ENCODE measurements at places on chromosomes 1 and 21.
A peak's percentile ranks its signal among the peaks of the same experiment; 100 is the strongest.

DNA sequence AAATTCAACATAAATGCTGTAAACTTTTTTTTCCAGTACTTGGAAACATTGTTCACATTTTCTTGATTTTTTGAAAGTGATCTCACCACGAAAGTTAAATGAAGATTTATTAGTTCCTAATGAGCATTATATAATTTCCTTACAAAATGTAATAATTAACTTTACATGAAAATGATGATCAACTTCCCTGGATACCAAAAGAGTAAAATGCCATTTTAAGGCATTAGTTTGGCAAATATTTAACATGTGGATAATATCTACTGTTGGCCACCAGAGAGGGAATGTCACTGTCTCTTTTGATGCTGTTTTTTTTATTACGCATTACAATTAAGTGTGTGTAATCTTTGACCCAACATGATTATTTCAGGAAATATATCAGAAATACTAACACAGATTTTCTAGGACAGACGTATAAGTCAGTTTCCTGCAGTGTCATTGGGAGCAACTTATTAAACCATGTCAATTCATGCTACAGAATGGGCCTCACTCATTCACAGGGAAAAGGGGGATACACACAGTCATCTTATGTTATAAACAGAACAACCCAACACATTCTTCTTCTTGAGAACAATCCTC is 903.9 kb upstream of the ADGRL2 start:
- no peak for DNase-seq

- no peak for DNase-seq
Measured at GRCh38 chr1:24801176-24801575, 55.9 kb downstream of the CLIC4 start.

DNA sequence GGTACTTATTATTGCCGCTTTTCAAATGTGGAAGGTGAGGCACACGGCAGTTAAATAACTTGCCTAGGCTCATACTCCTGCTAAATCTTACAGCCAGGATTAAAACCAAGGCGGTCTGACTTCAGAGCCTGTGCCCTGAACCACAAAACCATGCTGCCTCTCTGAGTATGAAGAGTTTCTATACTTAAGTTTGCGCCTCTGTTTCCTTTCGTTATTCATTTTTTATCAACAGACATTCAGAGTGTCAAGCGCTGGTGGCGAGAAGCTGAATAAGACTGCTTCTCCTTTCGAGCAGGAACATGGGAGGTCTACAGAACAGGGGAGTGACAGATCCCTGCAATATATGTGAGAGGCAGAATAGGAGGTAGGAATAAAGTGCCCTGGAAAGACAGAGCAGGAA is 96.0 kb upstream of the DUSP10 start:
- no peak for DNase-seq

DNA sequence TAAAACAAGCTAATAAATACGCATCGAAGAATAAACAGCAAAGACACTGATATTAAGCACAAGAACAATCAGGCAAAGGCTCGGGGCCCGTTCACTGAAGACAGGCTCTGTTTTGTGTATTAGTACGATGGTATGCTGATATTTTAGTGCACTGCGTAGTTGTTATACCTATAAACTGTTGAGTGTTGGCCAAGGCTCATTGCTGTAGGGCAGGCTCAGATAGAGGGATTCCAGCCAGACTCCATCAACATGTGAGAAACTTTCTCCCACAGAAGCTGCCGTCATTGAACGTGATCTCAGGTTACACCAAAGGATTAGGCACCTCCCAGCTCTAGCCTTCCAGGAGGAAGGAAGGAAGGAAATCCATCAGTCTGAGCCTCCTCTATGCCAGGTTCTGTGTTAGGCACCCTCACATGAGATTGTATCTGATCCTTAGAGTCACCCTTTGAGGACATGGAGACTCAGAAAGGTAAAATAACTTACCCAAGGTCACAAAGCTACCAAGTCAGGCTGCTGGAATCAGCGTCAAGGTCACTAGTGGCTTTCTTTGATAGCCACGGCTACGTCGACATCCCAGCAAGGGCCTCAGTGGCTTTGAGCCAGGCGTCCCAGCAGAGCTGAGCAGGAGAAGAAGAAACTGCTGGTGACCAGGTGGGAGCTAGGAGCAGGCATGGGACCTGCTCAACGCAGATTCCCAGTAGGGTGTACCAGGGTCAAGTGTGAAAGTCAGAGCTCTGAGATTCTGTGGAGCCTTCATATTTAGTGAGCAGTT is 14.8 kb downstream of the BCAR3 start:
- peak; percentile 46 for DNase-seq

GRCh38 chr1:177077006-177077405 is 87.5 kb downstream of the ASTN1 start:
- DNase-seq: no peak

DNA sequence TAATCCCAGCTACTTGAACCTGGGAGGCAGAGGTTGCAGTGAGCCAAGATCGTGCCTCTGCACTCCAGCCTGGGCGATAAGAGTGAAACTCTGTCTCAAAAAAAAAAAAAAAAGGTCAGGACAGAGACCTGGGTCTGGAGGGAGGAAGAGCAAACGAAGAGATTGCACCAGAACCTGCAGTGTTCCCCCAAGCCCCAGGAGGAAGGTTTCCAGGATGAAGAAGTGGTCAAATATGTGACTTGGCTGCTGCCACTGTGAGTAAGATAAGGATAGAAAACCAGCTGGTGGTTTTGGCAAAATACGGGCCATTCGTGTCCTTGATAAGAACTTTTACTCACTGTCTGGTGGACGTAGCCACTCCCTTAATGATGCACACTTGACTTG is 42.2 kb downstream of the CLDN14 start:
- no peak for DNase-seq

DNA sequence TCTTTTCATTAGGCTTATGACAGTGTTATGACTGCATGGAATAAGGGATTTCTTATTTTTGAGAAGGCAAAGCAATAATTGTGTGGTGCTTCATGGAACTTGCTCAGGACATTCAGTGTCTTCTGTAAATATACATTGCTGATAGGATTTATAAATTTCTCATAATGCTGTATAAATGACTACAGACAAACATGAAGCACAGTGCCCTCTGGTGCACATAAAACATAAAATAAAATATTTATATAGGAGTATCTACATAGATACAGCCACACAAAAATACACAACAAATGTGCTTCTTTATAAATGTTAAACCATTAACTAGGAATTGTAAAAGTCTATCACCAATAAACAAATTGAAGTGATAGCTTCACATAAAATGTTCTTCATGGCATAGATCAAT is 24.1 kb downstream of the BRINP3 start:
- no peak for DNase-seq

DNA sequence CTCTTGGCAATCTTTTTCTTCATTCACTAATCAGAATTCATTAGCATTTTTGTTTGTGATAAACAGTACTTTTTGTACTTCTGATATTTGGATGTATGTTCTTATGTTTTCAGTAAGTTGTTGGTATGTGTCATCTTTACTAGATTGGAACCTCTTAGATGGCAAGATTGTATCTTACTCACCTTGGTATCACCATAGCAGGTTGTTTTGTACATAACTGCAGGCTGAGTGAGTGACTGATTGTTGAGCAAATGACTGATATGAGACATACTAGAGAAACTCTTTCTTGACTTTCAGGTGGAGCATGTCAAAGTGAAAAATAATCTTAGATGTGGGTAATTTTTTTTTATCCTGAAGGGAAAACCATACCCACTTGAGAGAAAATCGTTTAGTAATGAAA is 173.7 kb downstream of the CLEC20A start:
- DNase-seq: no peak

DNA sequence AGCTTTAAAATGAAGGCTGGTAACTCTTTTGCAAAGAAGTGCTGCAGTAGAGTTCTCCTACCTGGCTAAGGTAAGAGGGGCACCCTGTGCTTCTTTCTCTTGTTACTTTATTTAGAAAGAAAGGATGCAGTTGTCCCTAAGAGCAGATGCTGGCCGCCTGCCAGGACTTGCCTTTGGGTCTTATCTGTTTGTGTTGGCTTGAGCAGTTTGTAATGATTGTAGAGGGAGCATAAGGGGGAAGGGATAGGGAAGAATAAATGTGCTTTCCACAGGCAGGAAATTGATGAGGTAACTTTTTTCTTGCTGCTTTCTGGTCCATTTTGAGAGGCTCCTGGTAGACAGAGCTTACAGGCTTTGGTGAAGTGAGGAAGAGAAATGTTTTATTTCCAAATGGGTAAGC is 229.6 kb downstream of the HHAT start:
- DNase-seq: no peak

GRCh38 chr1:154276797-154277196 is 4.4 kb downstream of the HAX1 start:
- DNase-seq: peak; percentile 39

DNA sequence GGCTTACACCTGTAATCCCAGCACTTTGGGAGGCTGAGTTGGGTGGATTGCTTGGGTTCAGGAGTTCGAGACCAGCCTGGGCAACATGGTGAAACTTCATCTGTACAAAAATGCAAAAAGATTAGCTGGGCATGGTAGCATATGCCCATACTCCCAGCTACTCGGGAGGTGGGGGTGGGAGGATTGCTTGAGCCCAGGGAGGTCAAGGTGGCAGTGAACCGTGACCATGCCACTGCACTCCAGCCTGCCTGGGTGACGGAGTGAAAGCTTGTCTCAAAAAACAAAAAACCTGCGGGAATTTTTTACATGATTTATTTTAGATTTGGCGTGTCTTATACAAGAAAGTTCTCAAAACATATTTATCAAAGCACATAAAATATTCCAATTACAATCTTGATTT is 27.8 kb upstream of the MTR start:
- DNase-seq: no peak

DNA sequence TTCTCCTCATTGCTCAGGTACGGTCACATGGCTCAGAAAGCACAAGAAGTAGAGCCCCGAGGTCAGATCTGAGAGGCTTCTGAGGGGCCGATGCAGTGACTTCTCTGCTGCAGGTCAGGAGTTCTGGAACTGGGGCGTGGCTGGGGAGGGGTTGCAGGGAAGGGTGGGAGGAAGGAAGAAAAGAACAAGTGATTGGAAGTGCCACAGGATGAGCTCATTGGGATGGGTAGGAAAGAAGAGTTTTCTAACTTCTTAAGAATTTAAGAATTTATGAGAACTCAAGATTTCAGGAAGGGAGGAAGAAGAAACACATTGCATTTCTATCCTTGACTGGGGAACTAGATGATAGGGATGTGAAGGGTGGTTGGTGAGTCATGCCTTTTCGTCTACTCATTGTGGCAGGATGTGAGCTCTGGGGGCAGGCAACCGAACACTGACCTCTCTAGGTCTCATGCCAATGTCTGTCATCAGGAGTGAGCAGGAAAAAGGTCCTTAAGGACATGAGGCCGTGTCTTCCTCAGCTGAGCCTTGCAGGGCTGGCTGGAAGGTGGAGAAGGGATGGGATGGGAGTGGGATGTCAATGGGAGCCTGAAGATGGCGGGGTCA is 497 bp downstream of the FCRLB start:
- no peak for DNase-seq

DNA sequence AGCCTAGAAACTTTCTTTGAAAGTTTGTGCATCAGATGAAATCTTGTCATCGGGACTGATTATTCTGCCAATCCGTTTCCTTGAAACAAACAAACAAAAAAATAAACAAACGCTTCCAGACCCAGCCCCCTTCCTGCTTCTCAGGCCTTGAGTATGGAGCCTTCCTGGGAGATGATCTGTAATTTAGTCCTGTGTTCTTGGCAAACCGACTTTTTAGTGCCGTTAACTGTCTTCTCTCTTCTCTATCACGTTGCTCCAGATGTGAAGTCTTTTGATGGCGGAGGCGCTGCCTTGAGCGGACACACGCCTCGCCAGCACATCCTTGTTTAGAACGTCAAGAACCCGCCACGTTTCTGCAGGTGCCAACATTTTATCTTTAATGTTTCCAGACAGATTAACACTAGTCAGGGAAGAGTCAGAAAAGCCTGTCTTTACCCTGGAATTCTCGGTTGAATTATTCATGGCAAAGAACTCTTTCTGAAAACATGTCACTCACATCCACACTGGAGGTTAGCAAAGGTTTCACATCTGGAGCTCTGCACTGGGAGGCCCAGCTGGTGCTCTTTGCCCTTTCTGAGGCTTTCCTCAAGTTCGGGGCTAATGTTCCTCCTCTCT is 265.7 kb upstream of the C1orf174 start:
- no peak for DNase-seq

GRCh38 chr1:165014753-165015152 is 341.8 kb downstream of the LMX1A start:
- no peak for DNase-seq

DNA sequence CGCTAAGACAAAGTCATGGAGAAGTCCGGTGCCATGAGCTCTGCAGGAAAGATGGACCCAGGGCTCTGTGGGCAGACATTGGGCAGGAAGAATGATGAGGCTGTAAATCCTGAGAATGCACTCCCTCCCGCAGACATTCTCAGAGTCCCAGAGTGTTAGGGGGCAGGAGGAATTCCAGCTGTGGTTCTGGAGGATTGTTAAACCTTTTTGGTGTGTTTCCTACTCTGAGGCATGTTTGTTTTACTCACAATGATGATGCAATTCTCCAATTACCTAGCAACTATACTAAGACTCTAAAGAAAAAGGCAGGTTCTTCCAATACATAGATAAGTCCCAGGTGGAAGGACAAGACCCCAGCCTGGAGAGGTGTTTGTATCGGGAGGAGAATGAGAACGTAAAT is 2.8 kb upstream of the CAPN9 start:
- no peak for DNase-seq

GRCh38 chr1:190176776-190177175 is 300.9 kb downstream of the BRINP3 start:
- DNase-seq: no peak

DNA sequence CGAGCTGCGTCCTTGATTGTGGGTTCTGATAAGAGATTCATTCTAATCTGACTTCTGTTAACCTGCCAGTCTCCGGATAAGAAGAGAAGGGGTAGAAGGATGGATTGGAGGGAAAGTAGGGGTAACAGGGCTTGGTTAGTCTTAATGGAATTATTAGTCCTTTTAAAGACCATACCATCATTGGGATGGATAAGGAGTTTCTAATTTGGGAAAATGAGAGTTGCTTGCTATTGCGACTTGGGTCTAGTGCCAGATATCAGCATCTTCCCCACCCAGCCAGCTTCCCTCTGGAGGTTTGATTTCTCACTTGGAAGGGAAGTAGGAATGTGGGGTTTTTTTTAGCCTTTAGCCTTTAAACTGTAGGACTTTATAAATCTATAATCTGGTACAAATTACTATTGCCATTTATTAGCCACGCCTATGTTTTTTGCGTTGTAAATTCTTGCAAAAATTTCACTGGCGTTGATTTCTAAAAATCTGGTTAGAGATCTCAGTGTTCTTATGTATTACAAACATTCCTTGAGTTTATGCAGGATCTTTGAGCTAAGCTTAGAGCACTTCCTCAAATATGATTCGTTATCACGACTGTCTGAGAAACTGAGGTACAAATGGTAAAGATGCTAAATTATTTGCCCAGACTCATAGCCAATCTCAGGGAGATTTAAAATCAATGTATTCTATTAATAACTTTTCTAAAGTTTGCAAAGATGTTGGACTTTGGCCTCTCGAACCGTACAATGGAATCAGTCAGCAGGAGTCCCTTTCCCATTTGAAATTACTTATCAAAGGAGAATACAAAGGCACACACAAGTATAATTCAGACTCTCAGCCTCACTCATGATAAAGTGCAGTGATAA is 1.3 kb downstream of the FAM20B start:
- no peak for DNase-seq

GRCh38 chr21:45267390-45267760 is 20.3 kb downstream of the POFUT2 start:
- DNase-seq: no peak

- peak; percentile 79 for DNase-seq
Measured at GRCh38 chr1:162847839-162848453, 13.0 kb downstream of the CCDC190 start.

GRCh38 chr1:165063181-165063965 is 293.1 kb downstream of the LMX1A start:
- no peak for DNase-seq

GRCh38 chr1:224298346-224299330 is 31.3 kb downstream of the NVL start:
- DNase-seq: no peak

GRCh38 chr1:85319491-85319890 is 43.1 kb upstream of the BCL10 start:
- DNase-seq: no peak
